Stimulated activated CD8-positive, alpha-beta memory T cell treated with anti-CD3 and anti-CD28 coated beads, Interleukin-4, amount 100 ng/mL, for 48 hours (primary cell): ENCODE measurements at places on chromosomes 4 and X.

GRCh38 chrX:133706890-133707289, 278.5 kb downstream of the GPC3 start:
- no peak for DNase-seq

DNA sequence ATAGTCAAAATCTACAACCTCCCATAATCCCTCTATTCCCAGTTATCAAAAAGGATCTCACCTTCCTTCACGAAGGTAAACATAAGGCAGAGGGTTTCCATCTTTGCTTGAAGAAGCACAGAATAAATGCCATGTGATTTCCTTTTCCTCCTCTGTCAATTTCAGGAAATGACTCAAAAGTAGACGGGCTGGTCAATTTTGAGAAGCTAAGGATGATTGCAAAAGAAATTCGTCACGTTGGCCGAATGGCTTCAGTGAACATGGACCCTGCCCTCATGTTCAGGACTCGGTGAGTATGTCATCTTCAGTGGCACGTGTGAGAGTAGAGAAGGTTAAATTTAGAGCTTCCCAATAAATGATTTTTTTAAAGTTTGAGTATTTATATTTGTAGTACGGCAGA, 240.2 kb downstream of the RAPGEF2 start:
- no peak for DNase-seq

GRCh38 chr4:119679251-119679650, 50.6 kb upstream of the PDE5A start:
- DNase-seq = no peak

DNA sequence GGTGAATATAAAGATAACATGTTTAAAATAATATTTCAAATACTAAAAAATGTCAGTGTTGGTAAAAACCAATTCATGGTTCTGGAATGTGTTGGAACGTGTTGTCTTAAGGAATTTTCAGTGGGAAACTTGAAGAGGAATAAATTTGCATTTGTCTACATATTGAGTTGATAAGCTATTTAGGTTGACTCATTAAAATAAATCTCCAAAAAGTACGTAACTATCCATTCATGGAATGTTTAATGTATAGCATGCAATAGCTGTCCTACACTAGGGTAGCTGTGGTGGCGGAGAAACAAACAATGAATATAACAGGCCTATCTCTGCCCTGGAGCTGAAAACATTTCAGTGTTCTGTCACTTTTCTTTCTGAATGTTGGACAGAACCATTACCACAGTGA, 20.3 kb downstream of the SHISA3 start:
- DNase-seq = no peak

DNA sequence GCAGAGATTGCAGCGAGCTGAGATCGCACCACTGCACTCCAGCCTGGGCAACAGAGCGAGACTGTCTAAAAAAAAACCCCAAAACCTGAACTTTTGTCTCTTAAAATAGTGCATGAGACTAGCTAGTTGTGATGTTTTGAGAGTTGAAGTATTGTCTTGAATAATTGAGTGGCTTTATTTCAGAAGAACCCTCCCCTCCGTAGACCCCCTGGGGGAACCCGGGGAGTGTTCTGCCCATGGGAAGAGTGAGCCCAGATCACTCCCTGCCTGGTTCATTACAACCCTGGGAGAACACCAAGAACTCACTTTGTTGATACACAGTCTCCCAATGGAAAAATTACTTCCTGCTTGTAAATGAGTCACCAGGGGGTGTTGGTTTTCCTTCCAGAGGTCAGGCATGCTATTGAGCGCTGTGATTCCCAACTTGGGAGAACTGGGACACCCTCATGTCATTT, 65.3 kb upstream of the SHISA3 start:
- DNase-seq = no peak

GRCh38 chrX:53356186-53356585, 66.3 kb downstream of the SMC1A start:
- peak; percentile 35 for DNase-seq

- no peak for DNase-seq
Observed at GRCh38 chr4:76640353-76640910, 205.4 kb downstream of the SHROOM3 start.

- DNase-seq = no peak
Observed at GRCh38 chr4:109125084-109125483, 177.4 kb downstream of the COL25A1 start.

DNA sequence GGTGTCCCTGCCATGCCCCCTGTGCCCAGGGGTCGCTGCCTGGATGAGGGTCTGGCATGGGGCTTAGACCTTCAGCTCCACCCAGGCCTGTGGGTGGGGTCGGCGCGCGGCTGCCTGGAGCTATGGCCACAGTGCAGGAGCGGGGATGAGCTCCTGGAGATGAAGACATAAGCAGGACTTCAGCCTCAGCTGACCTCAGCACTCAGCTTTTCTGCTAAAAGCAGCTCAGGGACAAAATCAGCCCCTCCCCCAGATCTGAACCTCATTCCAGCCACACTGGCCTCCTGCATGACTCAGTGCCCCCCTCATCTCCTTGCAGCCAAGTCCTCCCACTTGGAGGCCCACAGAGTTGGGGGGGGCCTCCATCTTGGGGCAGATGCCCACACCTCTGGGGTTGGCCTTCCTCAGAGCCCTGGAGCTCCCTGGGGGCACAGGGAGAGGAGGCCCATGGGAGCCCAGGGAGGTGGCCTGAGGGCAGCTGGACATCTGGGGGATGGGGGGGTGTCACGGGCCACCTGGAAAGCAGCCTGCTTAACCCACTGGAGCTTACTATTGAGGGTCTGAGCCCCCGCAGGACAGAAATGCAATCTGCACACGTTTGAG, 19.4 kb upstream of the CPLX1 start:
- DNase-seq = no peak
